Calu3 (cell line): ENCODE measurements at places on chromosomes 12 and 14. TPM values are rescaled to one million over a fixed set of nuclear protein-coding genes. Genes with fewer than 3 reads are reported as not detected.

The SDSL gene
- total RNA-seq, result 19.9 and 25.5 TPM in 2 replicates

The DPPA3 gene
- total RNA-seq, result not detected in 2 replicates

The SLCO1B1 gene
- total RNA-seq, result 1.4 and 1.7 TPM in 2 replicates

The GLIPR1L2 gene
- 0.76 TPM in 1 of 2 replicates, not detected in the other for total RNA-seq

The GPR65 gene
- total RNA-seq, result 0.09 and 0.12 TPM in 2 replicates

- DNase-seq, result no peak
Measured at GRCh38 chr14:80924365-80925103, 17.0 kb downstream of the CEP128 start.

- DNase-seq, result peak; percentile 25
Measured at GRCh38 chr12:66269757-66270383, 32.4 kb upstream of the HELB start.

DNA sequence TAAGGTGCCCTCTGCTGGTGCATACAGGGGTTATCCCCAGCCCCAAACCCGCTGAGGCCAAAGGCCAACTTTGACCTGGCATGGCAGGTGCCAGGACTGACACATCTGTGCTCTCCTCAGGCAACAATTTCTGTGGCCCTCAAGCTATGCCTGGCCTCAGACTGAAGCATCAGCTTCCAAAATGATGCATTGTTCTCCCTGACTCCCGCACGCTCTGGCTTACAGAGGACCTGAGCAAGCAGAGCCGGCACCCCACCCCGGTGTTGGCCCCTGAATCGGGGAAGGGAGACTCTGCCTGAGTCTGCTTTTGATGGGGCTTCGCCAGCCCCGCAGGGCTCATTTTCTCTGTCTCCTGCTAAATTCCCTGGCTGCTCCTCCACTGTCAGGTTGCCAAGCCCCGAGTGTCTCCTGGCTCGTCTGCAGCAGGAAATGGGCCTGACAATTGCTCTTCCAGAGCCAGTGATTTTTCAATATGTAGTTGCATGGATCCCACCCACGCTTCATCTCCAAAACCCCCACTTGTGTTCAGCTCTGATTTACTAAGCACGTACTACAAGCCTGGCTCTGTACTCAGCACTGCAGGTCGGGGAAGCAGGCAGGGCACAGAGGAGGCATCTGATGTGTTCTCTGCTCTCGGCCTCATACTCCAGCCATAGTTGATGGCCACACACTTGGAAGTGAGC lies 126.1 kb downstream of the SLC38A6 start:
- DNase-seq, result no peak

DNA sequence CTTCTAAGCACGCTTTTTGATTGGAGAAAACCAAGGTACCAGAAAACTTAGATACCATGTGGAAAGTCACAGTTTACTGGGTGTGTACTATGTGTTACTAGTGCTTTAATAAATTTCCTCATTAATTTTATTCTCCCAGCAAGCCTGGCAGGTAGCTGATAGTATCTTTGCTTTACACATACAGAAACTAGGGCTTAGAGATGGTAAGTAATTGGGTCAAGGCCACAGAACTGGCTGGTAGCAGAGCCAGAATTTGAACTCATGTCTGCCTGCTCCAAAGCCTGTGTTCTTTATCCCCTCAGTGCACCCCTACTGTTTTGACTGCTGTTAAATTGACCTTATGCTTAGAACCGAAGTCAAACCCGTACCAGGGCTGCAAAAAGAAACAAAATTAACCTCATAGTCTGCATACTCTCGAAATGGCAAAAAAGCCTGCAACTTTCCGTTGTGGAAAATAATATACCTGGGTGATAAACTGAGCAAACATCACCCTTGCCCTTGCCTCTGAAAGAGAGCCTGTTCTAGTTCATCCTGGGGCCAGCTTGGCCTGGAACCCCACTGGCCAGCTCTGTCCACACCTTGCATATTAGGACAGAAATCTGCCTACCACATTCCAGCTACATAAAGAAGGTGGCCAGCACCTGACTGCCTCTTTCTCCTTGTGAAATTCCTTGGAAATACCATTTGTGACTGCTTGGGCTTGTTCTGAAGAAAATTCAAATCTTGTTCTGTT lies 118.9 kb downstream of the ETV6 start:
- peak; percentile 41 for DNase-seq

DNA sequence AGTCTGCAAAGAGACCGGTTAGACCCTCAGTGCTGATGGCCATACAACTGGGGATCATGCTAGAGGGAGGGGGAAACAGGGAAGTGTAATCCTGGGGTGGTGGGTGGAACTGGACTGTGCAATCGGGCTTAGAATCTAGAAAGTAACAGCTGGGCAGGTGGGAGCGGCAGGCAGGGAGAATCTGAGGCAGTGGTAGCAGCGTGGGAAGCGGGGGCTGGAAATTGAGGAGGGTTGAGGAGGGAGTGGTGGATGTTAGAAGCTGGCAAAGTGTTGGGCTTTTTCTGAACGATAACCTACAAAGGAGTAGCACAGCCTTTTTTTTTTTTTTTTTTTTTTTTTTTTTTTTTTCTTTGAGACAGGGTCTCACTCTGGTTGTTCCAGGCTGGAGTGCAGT lies 3.1 kb upstream of the IGFBP6 start:
- DNase-seq, result no peak

DNA sequence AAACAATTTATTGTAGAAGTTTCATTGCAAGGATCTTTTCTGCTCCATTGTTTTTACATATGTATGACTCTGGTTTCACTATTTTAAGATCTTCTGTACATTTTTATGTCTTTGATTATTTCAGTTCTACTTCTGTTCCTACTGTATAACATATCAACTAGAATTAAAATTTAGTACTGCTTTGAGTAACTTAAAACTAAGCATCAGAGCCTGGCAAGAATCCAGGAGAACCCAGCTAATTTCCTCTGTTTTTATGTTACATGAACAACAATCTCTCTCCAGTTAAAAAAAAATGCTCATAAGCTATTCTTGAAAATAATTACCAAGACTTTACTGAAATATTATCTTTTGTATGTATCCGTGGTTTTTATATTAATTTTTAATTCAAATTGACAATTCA lies 370.7 kb downstream of the TMTC2 start:
- DNase-seq, result no peak
